ENCODE measurements at places on chromosomes 4 and X.
A peak's percentile ranks its signal among the peaks of the same experiment; 100 is the strongest.

GRCh38 chrX:38061335-38061734 lies 55.0 kb downstream of the SYTL5 start:
- DNase-seq = no peak

DNA sequence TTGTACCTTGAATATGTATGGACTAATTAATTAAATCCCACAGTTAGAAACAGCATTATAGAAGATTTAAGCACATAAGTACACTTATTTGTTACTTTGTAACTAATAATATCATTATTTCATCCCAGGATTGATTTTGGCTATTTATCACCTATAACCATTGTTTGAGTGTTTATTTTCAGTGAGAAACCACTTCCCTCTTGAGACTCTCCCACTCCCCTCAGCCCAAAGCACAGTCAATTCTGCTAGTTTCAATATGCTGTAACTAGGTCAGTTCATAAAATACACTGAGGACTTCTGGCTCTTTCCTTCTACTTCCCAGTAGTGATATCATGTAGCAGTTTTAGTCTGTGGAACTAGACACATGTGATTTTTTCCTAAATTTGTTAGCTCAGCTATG lies 16.3 kb downstream of the OFD1 start:
- no peak for DNase-seq

DNA sequence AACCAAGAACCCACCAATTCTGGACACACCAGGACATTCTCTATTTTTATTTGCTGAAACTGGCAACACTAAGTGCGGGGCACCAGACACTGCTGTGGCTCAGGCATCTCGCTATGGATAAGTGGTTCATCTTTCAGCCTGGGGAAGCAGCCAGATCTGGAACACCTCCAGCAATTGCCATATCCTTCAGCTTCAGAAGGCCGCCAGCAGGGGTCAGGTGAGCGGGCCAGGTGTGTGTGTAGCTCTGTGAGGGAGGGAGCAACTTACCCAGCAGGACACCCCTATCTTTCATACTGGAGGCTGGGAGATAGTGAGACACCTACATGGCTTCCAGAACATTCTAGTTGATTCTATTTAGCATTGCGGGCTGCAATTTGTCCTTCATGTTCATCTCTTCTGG lies 57.0 kb upstream of the GBA3 start:
- DNase-seq = no peak

GRCh38 chr4:188976644-188977115 lies 837.4 kb downstream of the TRIML1 start:
- no peak for DNase-seq

- DNase-seq = no peak
These were observed 3.9 kb downstream of the HMX1 start for GRCh38 chr4:8867624-8868320.

GRCh38 chr4:24143741-24144140 lies 253.9 kb upstream of the PPARGC1A start:
- DNase-seq = no peak

GRCh38 chr4:183960046-183960420 lies 54.9 kb downstream of the STOX2 start:
- DNase-seq = peak; percentile 53

GRCh38 chrX:56763556-56764152 lies 34.6 kb downstream of the NBDY start:
- DNase-seq = no peak

DNA sequence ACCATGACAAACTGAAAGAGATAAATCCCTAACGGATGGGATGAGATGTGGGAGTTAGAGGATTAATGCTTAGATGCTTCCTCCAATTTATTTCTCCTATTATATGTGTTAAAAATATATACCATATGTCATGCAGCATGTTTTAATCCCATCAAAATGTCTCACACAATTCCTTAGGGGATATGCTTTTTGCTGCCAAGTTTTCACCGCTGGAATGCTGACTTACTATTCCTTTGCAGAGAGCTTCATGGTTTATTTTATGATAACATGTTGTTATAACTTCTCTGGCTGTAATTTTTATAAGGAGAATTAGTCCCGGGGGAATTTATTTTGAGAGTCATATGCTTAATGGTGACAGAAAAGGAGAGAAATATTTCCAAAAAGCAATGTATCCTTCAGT lies 670.3 kb downstream of the IL1RAPL1 start:
- DNase-seq = no peak

GRCh38 chrX:65671966-65672365 lies 4.5 kb downstream of the MSN start:
- no peak for DNase-seq

DNA sequence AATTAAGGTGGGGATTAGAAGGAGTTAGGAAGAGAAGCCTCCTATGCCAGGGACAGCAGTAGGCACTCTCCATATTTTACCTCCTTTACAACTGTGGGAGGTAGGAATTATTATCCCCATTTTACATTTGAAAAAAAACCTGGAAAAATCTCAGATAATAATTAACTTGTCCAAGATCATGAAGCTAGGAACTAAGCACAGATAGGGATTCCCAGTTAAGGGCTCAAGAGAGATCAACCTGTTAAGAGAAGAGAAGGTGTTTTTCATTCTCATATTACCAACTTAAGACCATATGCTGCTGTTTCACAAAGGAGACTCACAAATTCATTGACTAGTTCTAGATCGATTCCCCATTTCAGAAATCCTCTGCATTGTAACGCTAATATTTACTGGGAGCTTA lies 16.1 kb upstream of the FAM47E start:
- no peak for DNase-seq

- no peak for DNase-seq
These were observed 27.0 kb downstream of the ARHGEF9 start for GRCh38 chrX:63758011-63758410.

- no peak for DNase-seq
These were observed 8.3 kb downstream of the SLC10A6 start for GRCh38 chr4:86840858-86841257.

DNA sequence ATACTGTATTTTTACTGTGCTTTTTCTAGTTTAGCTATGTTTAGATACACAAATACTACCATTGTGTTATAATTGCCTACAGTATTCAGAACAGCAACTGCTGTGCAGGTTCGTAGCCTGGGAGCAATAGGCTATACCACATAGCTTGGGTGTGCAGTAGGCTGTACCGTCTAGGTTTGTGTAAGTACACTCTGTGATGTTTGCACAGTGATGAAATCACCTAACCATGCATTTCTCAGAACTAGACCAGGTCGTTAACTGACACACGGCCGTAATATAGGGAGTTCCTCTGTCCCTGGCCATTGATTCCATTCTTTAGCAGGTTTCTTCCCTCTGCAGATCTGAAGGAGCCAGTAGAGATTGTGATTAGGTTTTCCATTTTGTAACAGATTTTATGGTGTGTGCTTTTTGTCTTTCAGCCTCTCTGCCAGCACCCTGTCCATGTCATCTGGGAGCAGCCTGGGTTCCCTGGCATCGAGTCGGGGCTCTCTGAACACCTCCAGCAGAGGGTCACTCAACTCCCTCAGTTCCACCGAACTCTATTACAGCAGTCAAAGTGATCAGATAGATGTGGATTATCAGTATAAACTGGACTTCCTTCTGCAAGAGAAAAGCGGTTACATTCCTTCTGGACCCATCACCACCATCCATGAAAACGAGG lies 59.5 kb downstream of the CLDN22 start:
- no peak for DNase-seq

DNA sequence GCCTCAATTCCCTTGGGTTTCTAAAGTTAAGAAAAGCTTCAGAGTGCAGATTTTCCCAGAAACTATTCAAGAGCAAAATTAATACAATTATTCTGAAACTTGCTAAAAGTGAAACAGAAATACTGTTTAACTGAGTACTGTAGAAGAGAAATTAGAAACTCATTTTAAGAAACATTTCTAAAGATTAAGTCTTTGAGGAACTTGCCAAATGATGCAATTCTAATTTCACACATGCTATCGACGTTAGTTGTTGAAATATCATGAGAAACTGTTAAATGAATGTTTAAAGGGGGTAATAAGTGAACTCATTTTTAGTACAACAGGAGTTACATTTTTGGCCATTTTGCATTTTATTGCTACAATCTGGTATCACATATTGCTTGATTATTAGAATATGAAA lies 125.3 kb upstream of the MAOA start:
- no peak for DNase-seq
